ENCODE measurements at places on chromosomes 3 and 15.

- no peak for DNase-seq
These were observed 30.7 kb upstream of the ST3GAL6 start for GRCh38 chr3:98732286-98733052.

DNA sequence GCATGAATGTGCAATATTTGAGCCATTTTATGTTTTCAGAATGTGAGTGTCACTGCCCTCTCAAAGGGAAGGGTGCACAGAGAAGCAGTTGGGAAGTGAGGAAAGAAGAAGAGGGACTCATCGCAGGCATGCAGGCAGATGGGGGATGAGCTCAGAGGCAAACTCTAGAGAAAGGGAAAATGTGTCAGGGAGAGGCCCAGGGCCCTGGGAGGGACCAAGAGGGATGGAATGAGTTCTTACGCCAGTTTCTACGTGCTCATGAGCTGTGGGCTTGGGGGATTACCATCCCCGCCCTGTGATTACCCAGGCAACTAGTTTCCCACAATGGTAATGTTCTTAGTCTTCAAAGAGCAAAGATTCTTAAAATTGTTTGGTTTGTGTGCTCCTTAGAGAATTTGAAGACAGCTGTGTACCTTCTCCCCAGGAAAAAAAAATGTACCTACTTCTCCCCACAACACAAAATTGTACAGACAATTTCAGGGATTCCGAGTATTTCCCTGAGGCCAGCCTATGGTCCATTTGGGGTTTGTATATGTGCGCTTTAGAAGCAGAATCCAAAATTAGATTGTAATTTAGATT is 17.8 kb downstream of the GCSAM start:
- no peak for DNase-seq

- no peak for DNase-seq
These were observed 36.0 kb downstream of the USP13 start for GRCh38 chr3:179688850-179689249.

DNA sequence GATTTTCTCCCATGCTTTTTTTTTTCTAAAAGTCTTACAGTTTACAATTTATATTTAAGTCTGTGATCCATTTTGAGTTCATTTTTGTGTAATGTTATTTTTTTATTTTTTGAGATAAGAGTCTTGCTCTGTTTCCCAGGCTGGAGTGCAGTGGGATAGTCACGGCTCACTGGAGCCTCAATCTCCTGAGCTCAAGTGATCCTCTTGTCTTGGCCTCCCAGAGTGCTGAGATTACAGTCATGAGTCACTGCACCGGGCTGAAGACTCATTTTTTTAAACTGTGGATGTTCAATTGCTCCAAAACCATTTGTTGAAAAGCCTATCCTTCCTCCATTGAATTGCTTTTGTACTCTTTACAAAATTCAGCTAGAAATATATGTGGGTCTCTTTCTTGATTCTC is 19.5 kb downstream of the LNP1 start:
- DNase-seq = no peak

DNA sequence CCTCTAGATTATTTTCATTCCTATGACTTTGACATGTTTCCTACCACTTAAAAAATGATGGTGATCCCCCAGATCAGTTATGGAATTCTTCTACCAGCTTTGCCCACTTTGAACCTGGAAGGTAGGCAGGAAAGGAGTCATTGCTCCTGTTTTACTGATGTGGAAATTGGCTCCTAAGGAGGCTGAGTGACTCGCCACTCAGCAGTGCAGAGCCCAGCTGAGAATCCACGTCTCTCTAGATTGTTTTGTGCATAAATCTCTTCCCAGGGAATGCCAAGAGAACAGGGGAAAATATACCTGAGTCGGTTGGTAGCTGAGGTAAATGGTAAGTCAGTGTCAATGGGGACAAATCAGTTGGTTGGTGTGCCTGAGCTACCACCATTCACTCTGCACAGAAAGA is 4.7 kb downstream of the LTF start:
- no peak for DNase-seq

- DNase-seq = no peak
These were observed 123.4 kb downstream of the SSR3 start for GRCh38 chr3:156431334-156432124.

DNA sequence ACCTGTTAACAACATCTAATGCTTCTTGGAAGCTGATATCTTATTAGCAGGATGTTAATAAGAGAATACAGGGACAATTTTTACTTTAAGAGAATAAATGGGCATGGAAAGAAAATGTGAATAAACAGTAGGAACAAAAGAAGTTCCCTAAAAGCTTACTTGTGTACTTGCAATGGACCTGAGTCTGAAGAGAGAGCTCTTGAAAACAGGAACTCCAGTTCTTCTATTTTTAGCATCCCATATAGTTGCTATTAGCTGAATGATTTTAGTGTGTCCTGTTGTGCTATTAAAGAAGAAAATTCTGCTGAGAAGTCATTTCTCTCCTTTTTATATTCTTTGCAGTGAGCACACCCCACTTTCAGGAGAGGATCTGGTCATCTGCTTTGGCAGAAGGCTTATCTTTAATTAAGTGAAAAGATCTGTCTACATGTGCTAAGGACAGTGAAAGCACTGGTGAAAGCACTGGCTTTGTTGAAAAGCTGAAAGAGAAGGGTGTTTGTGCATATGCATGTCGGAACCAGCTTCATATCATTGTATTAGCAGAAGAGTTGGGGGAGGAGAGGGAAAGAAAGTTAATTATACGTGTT is 1.4 kb upstream of the ST3GAL6 start:
- no peak for DNase-seq

DNA sequence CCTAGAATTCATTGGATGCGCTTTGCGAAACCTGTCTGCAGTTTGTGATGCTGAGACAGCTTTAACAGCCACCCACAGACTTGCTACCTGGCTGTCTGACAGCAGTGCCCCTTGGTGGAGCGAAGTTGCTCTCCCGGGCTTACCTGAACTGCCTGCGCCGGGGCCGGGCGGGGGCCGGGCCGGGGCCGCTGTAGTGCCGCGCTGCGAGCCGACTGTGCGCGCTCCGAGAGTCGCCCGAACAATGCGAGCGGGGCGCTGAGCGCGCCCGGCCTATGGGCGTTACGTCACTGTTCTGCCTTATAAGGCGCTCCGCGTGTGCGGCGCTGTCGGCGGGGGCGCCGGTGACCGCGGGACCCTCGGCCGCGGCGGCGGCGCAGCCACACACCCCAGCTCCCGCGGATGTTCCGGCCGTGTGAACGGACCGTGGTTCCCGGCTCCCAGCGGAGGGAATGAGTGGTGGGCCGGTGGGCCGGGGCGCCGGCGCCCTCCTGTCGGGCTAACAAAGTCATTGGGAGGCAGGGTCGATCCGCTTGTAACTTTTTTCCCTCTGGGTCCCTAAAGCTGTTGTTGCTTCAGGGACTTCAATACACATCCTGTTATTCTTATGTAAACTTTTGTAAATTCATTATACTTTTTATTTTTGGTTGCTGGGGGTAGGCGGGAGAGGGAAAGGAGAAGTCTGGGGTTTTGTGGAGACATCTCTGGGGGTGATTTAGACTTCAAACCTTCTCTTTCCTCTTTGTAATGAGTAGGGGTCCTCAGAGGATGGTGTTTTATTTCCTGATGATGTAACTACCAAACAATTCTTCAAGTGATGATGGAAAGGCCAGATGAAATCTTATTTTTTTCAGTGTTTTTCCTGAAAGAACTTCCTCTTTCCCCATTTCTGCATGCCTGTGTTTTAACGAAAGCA is 58.5 kb downstream of the CMSS1 start:
- DNase-seq = peak; percentile 86

DNA sequence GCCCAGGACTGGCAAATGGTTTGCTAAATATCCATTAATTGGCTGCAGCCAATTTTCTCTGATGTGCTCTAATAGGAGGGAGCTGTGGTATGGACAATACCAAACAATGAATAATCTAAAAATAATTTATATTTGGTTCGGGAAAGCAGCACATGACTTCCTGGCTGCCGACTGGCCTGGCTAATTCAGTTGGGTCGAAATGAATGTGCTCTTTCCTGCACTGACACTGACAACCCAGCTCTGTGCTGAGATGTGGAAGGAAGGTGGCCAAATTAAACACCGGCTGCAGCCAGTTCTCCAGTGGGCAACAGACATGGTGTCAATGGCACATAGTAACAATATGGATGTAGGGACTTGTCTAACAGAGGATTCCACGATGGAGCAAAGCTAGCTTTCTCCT is 21.1 kb upstream of the COLQ start:
- DNase-seq = no peak

DNA sequence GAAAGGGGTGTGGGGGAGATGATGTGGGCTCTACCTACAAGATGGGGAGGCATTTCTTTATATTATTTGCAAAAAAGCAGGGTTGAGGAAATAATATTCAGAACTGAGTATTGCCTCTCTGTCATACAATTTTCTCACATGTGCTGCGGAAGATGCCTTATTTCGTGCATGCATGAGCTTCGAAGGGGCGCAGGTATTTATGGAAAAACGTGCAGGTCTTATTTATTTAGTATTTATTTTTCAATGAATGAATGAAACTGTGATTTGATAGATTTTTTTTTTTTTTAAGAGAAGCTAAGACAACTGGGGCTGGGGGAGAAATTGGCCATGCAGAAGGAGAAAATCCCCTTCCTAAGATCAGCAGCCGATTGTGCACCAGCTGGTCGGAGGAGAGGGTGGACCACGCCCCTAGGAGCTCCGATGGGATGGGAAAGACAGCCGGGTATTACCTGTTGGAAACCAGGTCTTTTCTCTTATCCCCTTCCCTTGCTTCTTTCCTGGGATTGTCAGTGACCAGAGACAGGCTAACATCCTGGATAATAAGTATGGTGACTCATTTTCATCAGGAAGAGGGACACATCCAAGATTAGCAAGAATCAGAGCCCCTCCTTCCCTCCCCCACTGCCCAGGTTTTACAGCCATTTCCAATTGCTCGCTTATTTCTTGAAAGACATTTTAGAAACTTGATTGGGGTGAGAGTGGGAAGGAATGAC is 875 bp downstream of the GAP43 start:
- DNase-seq = no peak

Measured in CD4-positive, alpha-beta T cell (primary cell).